T-helper 9 cell (primary cell): ENCODE measurements at places on chromosomes 12 and 14.

DNA sequence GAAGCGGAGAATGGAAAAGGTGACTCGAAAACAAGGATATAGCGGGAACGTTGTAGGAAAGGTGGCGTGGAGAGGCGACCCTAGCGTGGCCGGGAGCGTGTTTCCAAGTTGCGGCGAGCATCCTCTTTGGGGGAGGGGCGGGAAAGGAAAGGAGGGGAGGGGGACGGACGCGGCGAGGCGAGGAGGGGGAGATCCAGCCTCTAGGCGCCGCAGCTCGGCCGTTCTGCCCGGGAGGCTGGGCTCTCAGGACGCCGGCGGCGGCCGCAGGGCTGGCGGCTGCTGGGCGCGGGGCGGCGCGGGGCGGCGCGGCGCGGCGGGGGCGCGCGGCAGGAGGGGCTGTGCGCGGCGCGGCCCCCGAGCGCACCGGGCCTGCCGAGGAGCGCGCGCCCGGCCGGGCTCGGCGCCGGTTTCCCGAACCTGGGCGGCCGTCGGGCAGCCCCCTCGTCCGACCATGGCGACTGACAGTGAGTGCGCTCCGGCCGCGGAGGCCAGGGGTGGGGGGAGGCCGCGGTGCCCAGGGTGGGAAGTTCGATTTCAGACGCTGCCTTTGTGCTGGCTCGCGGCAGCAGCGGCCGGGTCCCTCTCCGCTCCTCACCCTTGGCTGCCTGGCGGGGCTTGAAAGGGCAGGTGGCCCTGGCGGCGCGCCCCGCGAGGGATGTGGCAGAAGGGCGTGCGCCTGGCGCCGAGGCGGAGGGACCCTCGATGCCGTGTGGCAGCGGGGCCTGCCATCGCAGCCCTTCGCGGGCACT, 50.3 kb downstream of the SNAPC1 start:
- no peak for DNase-seq

GRCh38 chr12:115433014-115433634, 749.1 kb upstream of the TBX3 start:
- DNase-seq = no peak

DNA sequence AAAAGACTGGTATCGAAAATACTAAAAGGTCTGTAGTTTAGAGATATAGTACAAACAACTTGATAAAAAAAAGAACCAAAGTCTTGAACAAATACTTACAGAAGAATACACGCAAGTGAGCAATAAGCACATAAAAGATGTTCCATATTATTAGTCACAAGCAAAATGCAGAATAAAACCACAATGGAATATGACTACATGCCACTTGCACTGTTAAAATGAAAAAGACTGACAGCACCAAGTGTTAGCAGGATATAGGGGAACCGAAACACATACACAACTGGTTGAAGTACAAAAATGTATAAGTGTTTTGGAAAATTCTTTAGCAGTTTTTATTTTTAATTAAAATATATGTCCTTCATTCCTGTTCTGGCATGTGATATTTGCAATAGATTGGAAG, 3.6 kb downstream of the CLEC2A start:
- DNase-seq = no peak

- no peak for DNase-seq
Measured at GRCh38 chr12:56806303-56806702, 43.2 kb downstream of the HSD17B6 start.

DNA sequence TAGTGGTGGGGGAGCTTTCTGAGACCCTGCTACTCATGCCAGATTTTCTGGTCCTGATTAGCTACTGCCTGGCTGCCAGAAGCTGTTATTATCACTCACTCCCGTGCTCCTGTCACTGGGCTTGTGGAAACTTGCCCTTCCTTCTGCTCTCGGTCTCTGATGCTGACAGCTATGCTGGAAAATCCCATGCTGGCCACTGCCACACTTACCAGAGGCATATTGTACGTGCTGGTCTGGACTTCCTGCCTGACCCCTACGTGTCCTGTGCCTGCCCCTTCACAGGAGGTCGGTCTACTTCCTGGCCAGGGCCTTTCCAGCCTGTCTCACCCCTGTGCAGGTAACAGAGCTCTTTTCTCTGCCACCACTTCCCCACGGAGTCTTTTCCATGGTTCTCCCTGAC, 149.4 kb upstream of the PLEKHG7 start:
- DNase-seq = no peak

GRCh38 chr12:124774054-124774461, 89.6 kb downstream of the SCARB1 start:
- no peak for DNase-seq

DNA sequence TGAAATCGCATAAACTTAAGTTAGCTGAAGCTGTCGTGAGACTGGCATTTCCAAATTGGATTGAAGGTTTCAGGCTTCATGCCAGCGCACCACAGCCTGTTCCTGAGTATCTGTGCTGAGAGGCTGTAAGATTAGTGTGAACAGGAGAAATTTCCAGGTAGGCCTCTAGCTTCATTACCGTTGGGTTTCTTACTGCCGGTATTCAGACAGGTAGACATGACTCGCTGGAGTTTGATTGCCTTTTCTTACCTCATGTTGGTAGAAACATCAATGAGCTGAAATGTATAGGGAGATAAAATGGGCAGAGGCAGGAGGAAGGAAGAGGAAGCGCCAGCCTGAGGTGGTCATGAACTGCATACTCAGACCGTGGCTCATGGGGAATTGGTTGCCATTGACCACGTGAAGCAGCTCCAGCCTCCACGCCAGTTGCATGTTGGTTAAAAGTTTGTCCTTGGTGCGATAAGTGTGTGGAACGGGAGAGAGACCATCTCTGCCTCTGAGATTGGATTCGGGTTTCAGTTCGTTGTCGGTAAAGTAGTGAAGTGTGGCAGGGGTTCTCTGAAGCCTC, 42.3 kb upstream of the MMP17 start:
- no peak for DNase-seq

- no peak for DNase-seq
Measured at GRCh38 chr12:78323226-78323625, 492.5 kb downstream of the NAV3 start.

- no peak for DNase-seq
Measured at GRCh38 chr12:2244013-2244861, 191.4 kb downstream of the CACNA1C start.

DNA sequence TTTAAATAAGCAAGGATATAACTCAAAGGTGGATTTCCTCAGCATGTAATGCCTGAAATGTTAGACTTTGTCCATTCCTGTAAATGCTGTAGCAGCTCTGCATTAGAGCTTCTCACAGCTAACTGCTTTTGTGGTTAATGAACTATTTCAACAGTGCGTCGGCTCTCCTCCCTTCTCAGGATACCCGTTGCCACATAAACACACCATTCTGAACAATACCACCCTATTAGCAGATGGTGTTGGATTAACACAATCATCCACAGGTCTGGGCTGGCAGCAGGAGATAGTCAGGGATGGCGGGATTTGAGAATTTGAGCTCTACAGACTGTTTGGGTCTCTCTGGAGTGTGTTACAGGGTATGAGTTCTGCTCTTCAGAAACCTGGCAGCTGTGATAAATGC, 33.5 kb upstream of the C12orf42 start:
- DNase-seq = no peak

GRCh38 chr14:99980299-99980698, 84.9 kb upstream of the EVL start:
- DNase-seq = no peak

- DNase-seq = no peak
Measured at GRCh38 chr12:96343347-96343954, 56.8 kb downstream of the CDK17 start.

GRCh38 chr12:12718853-12719252, 1.7 kb downstream of the CDKN1B start:
- DNase-seq = no peak

DNA sequence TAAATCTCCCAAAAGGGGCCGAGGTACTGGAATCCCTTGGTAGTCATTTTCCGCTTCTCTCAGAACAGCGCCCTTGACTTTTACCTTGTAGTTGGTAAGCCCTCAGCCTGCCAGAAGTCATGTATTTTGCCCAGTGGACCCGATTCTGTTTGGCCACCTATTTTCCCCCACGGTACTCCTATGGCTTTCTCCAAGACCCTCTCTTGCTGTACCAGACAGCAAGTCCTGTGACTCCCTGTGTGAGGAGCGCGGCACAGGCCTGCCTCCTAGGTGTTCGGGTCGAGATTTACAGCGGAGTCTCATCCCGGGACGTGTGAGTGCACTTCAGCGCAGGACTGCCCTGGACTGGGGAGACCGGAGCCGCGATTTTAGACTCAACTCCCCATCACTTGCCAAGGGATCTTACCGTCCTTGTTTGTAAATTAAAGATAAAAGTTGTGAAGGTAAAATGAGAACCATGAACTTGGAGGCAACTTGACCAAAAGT, 1.1 kb upstream of the MBD6 start:
- no peak for DNase-seq

DNA sequence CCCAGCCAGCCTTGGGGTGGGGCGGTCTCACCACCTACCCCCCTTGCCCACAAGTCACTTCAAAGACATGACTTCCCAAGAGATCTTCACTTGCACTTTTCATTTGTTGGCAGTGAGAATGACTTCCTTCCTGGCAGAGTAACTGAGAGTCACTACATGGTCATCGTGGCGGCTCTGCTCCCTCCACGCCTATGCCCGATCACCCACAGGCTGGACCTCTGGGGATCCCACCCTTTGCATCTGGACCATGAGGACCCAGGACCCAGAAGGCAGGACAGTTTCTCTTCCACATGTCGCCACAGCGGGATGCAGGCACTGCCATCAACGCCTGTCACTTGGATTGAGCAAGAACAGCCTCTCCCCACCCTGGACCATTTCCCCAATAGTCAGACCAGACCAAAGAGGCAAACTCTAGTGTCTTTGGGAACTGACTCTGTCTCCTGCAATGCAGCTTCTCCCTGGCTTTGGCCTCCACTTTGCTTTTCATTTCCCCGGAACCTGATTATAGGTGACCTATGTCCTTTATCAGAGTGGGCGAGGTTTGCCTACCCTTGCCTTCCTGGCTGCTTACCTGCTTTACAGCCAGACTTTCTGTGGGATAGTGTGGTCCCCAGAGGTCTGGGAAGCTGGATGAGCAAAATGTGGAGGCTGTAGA, 3.6 kb downstream of the VDR start:
- DNase-seq = no peak

DNA sequence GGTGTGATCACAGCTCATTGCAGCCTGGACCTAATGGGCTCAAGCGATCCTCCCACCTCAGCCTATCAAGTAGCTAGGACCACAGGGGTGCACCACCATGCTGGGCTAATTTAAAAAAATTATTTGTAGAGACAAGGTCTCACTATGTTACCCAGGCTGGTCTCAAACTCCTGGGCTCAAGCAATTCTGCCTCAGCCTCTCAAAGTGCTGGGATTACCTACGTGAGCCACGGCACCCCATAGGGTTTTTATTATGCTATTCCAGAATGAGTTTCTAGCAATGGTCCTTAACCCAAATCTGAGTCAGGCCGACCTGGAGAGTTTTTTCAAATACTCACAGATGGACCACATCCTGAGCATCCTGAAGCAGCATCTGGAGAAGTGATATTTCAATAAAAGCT, 159.8 kb downstream of the CPNE8 start:
- DNase-seq = no peak

- DNase-seq = no peak
Measured at GRCh38 chr12:69061574-69061973, 128.6 kb upstream of the CPM start.

DNA sequence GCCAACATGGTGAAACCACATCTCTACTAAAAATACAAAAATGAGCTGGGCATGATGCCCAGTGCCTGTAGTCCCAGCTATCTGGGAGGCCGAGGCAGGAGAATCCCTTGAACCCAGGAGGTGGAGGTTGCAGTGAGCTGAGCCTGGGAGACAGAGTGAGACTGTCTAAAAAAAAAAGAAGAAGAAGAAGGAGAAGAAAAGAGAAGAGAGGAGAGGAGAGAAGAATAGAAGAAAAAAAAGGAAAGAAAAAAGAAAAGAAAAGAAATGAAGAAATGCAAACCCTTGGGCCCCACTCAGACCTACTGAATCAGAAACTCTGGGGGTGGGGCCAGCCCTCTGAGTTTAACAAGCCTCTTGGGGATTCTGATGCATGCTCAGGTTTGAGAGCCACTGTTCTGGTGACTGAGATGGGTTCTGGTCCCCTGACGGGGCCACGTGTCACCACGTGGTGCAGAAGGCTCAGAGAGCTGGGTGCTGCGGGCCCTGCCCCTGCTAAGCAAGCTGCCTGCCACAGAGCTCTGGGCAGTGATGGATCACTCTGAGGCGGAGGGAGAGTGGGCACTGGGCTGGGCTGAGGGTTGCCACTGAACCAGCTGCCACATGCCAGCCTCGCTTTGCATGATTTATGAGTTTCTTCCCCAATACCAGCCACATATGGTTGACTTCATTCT, 37.5 kb downstream of the ERH start:
- no peak for DNase-seq

DNA sequence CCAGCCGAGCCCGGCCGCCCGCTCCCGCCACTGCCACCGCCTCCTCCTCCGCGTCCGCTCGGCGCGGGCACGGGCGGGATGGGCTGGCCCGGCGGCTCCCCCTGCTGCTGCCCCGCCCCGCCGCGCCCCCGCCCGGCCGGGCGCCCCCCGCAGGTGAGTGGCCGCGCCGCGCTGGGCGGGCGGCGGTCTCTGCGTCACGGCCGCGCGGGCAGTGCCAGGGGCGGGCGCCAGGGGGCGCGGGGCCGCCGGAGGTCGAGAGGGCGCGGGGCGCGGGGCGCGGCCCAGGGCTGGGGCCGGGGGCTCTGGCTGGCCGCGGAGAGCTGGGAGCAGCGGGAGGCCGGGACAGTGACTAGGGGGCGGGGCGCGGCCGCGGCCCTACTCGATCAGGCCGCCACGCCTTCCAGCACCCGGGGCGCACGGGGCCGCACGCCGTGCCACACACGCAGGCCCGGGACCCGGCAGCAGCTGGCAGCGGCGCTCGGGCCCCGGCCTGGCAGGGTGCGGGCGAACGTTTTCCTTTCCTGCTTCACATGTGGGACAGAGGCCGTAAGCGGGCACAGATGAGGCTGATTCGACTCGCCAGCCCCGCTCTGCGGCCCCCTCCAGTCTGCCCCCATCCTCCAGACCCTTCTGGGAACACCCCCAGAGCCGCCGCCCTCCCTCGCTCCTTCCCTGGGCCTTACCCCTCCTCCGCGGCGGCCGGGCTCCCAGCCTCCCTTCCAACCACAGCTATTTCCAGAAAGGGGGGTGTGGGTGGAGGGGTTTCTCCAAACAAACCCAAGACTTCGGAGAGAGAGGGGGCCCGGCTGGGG, 2.4 kb upstream of the TNS2 start:
- peak; percentile 70 for DNase-seq

DNA sequence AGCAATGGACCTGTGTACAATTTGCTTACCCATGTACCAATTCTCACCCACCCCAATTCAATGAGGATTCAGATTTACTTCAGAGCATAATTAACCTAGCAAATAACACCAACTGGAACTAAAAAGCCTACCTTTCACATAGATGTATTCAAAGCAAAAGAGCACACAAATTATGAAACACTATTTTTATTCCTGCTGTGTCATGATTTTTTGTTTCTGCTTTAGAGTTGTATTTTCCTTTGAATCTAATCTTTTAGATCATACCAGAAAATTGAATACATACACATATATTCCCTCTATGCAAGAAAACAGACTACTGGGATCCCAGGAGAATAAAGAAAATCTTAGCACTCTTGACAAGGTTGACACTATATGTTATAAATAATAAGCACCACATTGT, 5.9 kb downstream of the KICS2 start:
- DNase-seq = no peak

GRCh38 chr12:49133014-49133413, 1.8 kb upstream of the TUBA1B start:
- no peak for DNase-seq
